ENCODE measurements at places on chromosomes 13 and 19.

GRCh38 chr13:100521851-100522617, 66.6 kb downstream of the GGACT start:
- DNase-seq: no peak

GRCh38 chr13:97284558-97284957, 62.4 kb downstream of the MBNL2 start:
- no peak for DNase-seq

- DNase-seq: no peak
Observed at GRCh38 chr13:46491641-46492040, 61.3 kb upstream of the LRCH1 start.

DNA sequence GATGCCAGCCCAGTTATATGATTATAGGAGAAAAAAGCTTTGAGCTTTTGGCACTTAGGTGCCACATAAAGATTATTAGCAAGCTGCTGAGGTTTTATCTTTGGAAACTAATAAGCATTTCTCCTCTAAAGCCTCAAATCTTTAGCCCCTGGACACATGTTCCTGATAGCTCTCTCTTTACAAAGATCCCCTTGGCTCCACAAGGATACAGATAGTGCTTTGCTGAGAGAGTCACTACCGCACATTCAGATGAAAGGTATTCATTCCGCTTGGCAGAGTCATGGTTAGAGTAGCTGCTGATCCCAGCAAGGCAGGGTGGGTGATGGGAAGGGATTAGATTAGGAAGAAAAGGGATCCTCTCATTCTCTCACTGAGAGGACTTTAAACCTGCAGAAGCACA, 28.2 kb upstream of the PSG7 start:
- DNase-seq: peak; percentile 7

DNA sequence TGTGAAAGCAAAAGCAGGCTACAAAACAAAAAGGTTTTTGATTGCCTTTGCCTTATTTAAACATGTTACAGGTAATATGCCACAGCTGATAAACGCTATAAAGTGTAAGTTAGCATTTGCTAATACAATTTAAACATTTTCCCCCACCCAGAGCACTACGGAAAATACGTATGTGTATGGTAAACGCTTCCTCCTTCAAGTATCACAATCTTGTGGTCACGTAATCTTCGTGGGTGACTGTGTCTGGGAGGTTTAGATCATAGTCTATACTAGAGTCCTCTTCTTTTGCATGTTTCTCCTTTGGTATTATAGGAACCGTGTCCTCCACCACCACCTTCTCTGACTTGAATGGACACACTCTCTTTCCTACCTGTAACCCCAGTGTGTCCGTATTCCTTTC, 38.1 kb upstream of the POSTN start:
- no peak for DNase-seq

- no peak for DNase-seq
Observed at GRCh38 chr13:24822640-24823039, 58.7 kb downstream of the RNF17 start.

GRCh38 chr13:112063807-112064206, 3.1 kb upstream of the SOX1 start:
- DNase-seq: no peak

DNA sequence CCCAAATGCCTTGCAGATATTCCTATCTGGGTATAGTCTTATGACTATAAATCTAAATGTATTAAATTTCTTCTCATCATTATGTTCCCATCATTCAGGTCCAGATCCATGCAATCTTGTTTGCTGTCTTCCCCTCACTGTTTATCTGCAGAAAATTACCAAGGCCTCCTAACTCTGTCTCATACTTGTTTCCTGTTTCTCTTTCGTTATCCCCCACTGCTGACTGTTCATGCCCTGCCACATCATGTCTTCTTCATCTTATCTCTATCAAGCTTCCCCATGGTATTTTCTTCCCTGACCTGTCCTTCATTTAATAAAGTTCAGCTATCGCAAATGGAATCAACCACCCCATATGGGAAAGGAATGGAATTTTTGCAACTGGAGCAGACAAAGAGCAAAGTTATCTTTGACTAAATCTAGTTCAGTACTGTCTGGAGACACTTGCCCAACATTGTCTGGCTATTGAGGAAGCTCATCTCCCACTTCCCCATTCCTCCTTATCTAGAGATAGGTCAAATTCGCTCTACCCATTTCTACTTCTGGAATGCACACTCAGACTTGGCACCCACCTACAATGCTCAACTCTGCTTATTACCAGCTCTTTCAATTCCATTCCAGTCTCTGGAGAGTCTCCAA, 1358.1 kb downstream of the EFNB2 start:
- no peak for DNase-seq

DNA sequence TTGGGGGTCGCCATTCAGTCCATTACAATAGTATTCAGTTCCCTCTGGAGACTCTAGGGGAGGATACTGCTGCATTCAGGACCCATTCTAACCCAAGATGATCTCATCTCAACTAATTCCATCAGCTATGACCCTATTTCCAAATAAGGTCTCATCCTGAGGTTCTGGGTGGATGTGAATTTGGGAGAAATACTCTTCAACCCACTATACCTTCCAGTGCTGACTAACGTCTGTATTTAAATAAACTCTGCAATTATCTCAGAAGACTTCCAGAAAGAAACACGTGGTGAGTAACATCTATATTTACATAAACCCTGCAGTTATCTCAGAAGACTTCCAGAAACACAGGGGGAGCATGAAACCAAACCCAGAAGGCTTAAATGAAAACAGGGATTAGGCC, 1300.7 kb downstream of the PCDH9 start:
- DNase-seq: no peak
